Effector CD4-positive, alpha-beta T cell (primary cell): ENCODE measurements at places on chromosomes 2 and 18.

GRCh38 chr2:190578158-190579057, 43.9 kb upstream of the NEMP2 start:
- DNase-seq = no peak

GRCh38 chr18:506264-506663, 5.8 kb upstream of the COLEC12 start:
- DNase-seq = no peak

DNA sequence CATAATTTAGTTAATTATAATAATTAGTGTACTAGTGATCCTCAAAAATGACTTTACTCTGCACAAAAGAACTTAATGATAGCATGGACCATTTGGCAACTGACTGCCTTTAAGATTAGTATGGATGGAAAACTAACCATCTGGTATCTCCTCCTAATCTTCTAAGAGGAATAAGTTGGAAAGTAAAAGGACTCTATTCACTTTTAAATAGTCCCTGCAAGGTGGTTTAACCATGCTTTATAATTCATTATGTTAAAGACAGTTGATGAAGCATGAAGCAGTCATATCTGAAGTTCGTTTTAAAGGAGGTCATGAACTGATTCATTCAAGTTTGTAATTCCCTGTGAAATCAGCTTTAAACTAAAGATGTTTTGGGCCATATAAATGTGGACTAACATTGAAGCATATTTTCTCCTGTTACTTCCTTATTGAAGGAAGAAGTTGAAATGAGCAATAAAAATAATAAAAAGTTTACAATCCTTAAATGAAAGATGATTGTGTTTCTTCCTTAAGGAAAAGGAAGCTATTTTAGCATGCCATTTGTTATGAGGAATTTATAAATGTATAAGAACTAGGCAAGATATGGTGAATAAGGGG, 446.0 kb downstream of the XIRP2 start:
- no peak for DNase-seq

DNA sequence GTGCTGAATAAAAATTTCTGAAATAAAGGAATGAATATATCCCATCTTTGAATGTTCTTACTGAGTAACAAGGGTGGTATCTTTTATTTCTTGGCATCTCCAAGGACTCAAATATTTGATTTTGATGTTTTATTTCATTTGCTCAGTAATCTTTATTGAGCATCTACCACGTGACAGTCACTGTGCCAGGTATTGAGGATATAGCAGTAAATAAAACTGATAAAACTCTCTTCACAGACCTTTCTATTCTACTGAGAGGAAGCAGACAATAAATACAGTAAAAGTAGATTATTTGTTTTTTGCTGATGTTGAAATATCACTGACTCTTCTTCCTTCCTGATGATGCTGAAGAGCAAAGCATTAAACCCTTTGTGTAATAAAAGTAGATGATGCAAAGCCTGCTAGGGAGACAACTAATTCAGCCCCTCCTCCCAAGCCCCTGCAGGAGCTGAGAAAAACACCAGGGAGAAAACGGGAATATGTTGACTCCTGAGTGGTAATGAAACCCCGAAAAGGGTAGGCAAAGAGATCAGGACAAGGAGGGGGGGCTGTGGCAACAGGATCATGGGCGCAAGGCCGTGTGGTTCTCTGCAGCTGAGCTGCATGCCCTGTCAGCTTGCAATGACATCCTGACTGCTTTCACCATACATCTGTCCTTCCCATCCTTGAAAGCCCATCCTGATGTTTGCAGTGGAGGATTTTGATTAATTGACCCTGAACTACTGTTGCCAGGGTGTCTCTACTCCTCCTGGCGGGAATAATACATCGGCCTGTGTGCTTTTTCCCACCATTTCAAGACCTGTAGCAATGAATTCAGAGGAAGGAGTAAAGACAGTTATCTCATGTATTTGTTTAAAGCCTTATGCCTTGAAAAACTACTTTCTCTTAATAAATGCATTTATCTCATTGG, 117.4 kb downstream of the EML6 start:
- DNase-seq = no peak

DNA sequence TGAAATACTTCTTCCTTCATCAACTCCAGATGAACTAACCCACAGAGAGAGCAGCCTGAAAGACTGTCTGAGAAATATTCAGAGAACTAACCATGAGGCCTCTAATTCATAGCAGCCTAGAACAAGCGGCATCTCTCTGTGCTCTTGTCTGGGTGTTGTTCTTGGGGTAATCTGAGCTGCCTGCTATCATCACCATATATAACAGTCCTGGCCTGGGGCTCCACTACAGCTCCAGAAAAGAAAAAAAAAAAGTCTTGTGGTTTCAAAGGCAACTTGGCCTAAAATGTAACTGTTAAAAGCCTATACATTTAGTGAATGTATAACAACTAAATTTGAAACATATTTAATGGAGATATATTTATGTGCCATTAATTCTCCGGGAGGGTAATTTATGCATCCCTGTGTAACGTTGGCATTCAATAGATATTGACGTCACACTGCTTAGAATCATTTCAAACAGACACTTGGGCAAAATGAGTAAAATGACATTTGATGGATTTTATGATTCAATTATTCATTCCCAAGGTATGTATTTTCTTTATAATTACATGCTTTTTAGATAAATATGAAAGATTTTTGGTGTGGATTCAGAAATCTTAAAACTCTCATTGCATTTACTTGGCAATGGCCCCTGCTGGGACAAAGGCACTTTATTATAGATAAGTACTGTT, 294.3 kb downstream of the HRH4 start:
- no peak for DNase-seq

- DNase-seq = no peak
These were observed 17.8 kb upstream of the ATL2 start for GRCh38 chr2:38394903-38395341.

DNA sequence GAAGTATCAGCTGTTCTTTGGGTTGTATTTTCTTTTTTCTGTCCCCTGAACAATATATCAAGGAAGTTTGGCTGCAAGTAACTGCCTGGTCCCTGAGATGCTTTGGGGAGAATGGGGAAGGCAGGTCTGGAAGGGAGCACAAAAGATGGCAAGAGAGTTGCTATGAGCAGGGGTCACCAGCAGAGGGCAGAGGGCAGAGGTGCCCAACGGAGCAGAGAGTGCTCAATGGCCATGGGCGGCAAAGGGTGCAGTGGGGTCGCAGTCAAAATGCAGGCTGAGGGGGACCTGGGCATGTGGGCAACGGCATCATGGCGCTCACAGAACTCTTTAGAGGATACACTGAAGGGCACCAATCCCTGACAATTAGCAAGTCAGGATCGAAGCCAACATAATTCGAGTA, 107.7 kb upstream of the ATP8B1 start:
- no peak for DNase-seq

- DNase-seq = no peak
These were observed 591.6 kb downstream of the DSC3 start for GRCh38 chr18:30450927-30451326.

DNA sequence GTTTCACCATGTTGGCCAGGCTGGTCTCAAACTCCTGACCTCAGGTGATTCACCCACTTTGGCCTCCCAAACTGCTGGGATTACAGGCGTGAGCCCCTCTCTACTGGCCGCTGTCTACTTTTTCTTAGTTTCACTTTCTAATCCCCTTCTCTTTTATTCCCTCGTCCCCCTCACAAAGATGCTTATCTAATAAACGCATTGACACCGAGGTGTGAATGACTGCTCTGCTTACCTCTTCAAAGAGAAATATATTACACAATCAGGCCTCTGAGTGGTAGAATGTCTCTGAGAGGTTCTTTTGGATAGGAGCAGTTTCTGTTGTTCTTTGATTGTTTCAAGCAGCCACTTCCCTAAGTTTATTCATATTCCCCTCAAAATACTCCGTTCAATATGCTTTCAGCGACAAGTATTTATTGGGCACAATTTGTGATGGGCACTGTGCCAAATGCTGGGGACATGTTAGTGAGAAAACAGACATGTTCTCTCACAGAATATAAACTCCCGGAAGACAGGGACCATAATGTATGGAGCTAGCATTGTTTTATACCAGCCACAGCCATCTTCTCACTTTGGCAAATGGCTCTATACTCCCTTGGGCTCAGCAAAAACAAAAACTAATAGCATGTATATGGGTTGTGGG, 34.7 kb upstream of the RAPH1 start:
- no peak for DNase-seq

- DNase-seq = no peak
These were observed 244.5 kb upstream of the ID2 start for GRCh38 chr2:8437228-8437948.

GRCh38 chr2:19854596-19855541, 46.9 kb downstream of the TTC32 start:
- DNase-seq = no peak

GRCh38 chr18:45580127-45580526, 35.1 kb upstream of the SLC14A2 start:
- DNase-seq = no peak

DNA sequence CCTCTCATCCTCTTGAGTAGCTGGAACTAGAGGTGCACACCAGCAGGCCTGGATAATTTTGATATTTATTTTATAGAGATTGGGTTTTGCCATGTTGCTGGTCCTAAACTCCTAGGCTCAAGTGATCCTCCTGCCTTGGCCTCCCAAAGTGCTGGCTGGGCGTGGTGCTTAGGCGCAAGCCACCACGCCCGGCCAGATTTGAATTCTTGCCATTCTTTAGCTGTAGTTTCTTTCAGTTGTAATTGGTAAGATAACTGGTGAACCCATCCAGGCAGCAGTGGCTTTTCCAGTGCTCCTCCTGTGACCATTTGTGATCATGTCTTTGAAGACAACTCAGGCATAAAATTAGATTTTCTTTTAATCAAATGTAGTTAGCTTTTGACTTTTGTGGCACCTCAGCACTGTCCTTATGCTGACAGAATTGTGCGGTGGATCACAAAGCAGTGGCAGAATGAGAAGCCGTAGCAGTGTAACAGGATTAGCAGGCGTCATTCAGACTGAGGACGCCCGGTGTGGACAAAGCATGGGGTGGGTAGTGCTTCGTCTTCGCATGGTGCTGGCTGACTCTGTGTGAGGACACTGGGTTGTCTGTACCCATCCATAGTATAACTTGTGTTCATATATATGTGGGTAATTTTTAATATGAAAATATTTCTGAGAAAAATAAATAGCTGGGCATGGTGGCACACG, 30.0 kb upstream of the TOGARAM2 start:
- no peak for DNase-seq

GRCh38 chr2:218003981-218004419, 1.2 kb upstream of the TNS1 start:
- no peak for DNase-seq

GRCh38 chr2:2898744-2899143, 478.9 kb downstream of the EIPR1 start:
- DNase-seq = no peak

- DNase-seq = no peak
These were observed 14.3 kb upstream of the ODC1 start for GRCh38 chr2:10462178-10463083.

DNA sequence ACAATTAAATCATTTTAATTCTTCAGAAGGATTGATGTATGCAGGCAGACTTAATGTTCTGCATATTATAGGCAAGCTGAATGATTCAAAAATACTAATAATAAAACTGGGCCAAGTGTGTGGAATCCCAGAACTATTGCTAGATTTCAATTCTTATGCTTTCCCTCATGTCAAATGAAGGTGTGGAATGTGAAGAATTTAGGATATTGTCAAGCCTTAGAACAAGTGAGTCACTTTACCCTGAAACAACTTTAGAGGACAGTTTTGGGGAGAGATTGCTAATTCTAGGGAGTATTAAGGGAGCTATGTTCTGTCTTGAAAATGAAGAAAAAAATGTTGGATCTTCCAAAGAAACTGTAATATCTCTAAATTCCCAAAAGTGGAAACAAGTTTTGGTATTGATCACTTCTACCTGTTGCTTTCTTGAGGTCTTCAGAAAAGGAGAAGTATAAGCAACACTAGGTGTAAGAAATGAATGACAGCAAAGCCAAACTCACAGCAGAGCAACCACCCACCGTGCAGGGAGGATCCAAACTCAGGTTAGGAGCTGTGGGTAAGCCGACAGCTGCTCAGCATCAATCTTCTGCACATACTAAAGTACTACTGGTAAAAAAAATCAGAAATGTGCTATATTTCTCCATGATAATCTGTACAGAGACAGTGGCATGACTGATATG, 818.1 kb downstream of the SLC4A3 start:
- DNase-seq = no peak

DNA sequence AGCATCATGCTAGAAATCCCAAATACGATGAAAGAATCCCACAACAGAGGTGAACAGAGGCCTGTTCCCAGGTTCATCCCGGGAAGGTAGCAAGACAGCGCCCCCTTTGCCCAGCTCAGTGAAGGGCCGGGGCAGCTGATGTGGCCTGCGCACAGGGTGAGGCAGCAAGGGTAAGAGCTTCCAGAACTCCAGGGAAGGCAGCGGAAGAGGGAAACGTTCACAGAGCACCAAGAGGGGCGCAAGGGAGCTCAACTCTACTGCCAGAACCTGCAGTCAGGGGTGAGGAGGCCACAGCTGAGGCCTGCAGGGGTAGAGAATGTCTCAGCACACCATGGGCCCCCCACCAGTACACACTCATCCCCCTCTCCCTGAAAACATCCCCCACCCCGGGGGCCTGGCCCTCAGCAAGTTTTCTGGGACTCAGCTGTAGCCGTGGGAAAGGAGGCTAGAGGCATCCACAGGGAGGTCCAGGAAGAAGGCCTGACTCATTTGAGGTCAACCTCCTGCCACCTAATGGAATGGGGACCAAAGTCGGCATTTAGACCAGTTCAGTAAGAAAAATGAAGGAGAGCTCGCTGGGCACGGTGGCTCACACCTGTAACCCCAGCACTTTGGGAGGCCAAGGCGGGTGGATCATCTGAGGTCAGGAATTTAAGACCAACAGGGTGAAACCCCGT, 95.6 kb upstream of the ASAP2 start:
- DNase-seq = no peak
